ENCODE measurements at places on chromosomes 2 and 18. TPM values are rescaled to one million over a fixed set of nuclear protein-coding genes. Genes with fewer than 3 reads are reported as not detected.

GRCh38 chr18:58992301-58993231, 127.9 kb downstream of the ZNF532 start:
- no peak for DNase-seq

Gene ALK
- 2.1 TPM for total RNA-seq

Gene DNER
- total RNA-seq, result 4.0 TPM

DNA sequence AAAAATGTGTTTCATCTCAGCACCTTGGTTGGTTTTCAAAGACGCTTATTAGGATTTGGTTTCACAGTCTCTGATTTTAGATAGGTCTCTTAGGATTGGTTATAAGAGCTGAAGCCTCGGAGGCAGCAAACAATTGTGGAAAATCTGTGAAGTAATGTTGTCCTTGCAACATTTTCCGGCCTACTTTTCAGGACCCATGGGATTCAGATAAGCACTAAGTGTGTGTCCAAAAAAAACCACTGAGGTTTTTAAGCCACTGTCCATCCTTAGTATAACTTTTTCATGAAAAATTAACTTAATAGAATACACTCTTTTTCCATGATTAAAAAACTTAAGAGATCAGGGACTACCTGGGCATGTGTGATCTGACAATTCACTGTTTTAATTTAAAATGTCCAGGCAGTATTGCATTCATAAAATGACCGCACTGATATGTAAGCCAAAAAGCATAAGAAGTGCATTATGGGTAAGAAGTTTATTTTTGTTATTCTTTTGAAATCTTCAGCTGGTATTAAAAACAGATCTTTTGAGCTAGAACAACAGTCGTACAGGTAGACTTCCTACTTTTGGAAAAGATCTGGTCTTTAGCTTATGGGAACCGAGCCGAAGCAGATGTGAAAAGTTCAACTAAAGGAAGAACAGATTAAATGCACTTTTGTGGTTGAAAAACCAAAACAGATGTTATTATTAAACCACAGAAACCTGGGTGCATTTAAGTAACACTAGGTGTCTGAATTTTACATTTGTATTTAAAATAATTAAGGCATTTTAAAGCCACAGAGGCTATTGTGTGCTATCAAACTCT, 479.4 kb upstream of the ZEB2 start:
- no peak for DNase-seq

GRCh38 chr2:197273485-197273884, 37.1 kb downstream of the ANKRD44 start:
- DNase-seq, result no peak

- peak; percentile 63 for DNase-seq
Measured at GRCh38 chr2:121356058-121356640, 71.1 kb upstream of the TFCP2L1 start.

Gene TP53I3
- total RNA-seq, result 40.8 TPM

Gene GPR39
- 0.25 TPM for total RNA-seq

Gene FAM110C
- total RNA-seq, result 0.09 TPM

- no peak for DNase-seq
Measured at GRCh38 chr2:226791056-226791486, 8.5 kb downstream of the IRS1 start.

- DNase-seq, result no peak
Measured at GRCh38 chr2:105853354-105854088, 108.8 kb downstream of the NCK2 start.

DNA sequence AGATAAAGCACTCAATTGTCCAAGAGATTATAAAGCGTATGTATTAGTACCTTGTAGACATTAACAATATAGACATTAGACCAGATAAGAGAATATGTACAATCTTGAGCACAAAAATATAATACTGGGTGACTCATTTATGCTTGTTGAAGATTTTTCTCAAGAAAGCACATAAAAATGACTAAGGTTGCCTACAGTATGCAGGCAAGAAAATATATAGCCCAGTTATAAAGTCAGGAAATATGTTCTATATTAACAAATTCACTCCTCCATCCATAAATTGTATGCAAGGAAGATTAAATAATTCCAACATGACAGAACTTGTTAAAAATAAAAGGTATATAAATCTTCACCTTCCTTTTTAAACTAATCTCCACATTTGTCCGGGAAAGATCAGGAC, 356.4 kb upstream of the SLC39A10 start:
- no peak for DNase-seq

Gene SEH1L
- 64.2 TPM for total RNA-seq

DNA sequence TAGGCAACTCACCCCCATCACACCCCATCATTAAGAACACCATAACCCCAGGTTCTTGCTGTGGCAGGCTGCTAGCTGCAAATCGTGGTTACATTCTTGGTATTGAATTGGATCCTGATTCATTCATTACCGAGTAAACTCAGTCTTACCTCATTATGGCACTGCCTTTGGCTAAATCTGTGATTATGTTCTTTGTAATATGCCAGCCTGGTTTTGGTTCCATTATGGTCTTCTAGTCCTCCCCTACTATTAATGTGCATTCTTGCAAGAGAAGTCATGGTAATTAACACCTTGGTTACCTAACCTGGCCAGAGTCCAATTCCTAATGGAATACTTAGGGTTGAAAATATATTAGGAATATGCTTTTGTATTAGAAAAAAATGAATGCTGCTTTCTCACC, 258.9 kb upstream of the APCDD1 start:
- DNase-seq, result no peak

GRCh38 chr2:172429301-172429968, 2.0 kb downstream of the ITGA6 start:
- DNase-seq, result no peak

DNA sequence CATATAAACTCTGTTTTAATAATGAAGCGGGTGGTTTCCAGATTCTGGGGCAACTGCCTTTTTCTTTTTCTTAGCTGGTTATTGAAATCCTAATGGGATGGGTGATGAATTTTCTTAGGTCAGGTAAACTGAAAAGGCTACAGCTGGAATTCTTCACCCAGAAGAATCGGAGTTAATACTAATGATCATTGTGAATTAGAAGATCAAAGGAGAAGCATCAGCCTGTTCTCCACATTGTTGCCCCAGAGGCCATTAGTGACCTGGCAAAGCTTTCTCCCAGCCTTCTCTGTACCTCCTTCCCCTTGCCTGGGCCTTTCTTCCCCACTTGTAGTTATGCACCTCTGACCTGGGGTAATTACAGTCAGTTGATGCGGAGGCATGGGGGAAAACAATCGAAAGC, 82.8 kb downstream of the MEIS1 start:
- no peak for DNase-seq

DNA sequence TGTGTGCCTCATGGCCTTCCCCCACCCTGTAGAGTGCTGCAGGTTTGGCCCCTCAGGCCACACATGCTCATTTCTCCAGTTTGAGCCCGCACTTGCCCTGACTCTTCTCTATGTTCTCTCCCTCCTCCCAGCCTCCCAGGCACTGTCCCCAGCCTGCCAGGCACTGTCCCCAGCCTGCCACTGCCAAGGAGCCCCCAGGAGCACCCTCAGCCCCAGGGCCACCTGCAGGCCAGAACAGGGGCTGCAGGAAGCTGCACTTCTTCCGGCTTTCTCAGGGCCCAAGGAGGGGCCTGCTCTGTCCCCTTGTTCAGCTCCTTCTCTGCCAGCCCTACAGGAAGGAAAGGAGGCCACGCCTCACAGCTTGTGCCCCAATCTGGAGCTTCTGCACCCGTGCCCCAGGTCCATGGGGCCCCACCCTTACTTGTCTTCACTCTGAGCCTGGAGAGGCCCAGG, 31.6 kb downstream of the CYP26B1 start:
- no peak for DNase-seq

Gene RTP5
- total RNA-seq, result not detected

GRCh38 chr2:7634409-7634808, 717.2 kb downstream of the RNF144A start:
- DNase-seq, result no peak

DNA sequence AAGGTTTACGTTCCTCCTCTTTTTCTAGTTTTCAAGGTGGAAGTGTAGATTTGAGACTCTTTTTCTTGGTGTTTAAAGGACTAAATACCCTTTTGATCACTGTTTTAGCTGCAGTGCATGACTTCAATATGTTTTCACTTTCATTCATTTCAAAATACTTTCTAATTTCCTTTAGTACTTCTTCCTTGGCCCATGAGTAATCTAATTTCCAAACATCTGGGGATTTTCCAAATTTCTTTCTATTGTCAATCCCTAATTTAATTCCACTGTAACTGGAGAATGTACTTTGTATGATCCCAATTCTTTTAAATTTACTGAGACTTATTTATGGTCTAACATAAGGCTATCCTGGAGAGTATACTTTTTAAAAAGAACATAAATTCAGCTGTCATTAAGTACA, 3.8 kb upstream of the RHBDD1 start:
- DNase-seq, result no peak

Gene ITGAV
- 46.8 TPM for total RNA-seq

GRCh38 chr18:42437646-42438045, 482.6 kb downstream of the PIK3C3 start:
- DNase-seq, result no peak

DNA sequence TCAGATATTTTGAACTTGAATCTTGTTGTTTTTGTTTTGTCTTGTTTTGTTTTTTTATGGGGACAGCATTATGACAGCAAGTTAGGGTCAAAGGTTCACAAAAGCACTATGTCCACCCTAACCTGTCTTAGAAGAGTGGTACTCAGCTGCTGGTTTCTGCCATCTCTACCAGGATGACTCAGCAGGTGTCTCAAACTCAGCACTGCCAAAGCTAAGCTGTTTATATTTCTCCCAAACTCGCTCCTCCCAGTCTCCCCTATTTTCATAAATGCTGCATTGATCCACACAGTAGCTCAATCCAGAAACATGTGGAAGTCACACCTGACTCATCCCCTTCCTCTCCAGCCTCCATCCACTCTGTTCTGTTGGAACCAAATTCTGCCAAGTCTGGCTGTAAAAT, 134.9 kb downstream of the ZBTB7C start:
- DNase-seq, result no peak

DNA sequence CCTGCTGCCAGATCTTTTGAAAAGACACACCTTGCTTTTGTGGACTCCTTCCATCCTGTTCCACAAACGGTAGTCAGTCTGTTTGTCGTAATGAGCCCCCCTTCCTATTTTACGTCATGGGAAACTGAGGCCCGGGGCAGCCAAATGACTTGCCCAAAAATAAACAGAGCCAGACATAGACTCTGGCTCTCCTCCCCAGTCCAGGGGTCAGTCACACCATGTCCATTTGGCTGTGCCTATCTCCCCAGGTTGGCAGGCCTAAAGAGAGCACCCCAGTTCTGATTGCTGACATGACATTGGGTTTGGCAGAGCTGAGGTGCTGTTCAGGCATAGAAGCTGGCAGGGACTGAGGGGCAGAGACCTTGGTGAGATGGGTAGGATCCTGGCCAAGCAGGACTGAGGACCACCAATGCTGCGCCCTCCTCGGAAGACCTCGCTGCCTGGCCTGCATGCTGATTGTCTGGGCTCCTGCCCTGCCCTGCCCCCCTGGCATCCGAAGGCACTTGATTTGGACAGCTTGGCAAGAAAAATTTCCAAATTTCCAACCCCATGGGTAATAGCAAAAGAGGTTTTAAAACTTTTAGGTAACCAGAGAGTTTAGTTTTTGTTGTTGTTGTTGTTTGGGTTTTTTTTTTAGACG, 335.4 kb downstream of the DYSF start:
- DNase-seq, result no peak

DNA sequence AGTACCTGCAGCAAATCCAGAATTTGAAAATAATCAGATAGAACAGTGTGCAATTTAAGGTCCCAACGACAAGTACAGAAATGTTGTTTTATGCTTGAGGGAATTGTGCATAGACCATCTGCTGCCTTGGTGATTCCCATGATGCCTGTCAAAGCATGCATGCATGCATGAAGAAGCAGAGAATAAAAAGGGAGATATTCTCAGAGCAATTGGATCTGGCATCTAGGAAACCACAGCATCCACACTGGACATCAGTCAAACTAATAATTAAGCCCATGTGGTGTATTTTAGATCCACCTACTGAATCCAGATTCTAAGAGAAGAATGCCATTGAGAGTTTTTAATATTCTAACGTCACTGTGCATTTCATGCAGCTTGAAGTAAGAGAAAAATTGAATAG, 361.2 kb downstream of the FSIP2 start:
- no peak for DNase-seq

GRCh38 chr2:173749315-173749714, 215.9 kb downstream of the SP3 start:
- DNase-seq, result no peak

DNA sequence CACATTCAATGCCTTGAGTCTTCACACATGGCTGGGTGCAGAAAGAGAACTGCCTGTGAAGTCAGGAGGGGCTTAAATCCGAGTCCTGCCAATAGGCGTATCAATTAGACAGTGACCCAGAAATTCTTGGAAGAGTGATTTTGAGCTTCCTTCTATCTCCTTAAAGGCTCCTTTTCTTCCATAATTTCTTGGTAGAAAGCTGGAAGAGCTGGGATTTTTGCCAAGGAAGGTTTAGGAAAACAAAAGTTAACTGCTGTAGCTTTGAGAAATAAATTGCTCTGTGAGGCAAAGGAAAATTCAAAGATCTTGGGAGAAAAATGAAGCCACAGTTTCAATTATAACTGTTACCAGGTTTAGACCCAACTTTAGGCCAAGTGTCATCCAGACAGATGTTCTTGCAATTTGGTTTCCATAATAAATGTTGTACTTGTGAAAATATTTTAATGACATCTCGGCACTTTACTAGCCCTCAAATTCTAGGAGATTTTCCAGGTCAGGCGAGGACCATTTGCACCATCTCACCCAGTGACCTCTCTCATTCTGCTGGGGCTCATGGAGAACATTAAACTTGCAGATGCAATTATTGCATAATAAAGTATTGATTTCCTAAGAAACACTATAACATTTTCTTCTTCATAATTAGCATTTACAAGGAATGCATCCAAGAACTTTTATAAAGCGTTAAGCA, 329.7 kb upstream of the MEIS1 start:
- no peak for DNase-seq

- DNase-seq, result peak; percentile 42
Measured at GRCh38 chr2:65722028-65722778, 289.8 kb upstream of the SPRED2 start.

DNA sequence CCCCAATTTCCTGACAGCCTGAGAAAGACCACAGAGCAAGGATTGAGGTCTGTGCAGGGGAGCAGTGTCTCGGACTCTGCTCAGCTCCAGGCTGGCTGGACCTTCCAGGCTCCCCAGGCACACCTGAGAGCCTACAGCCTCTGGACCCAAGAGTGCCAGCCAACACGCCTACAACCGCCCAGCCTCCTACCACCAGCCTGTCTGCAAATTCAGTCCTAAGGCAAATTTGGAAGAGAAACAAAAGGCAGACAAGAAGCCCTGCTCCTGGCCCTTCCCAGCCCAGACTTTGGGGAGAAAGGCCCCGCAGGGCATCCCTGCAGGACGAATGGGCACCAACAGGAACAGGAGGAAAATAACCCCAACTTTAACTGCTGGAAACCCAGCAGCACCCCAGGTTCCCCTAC, 1.9 kb downstream of the HS6ST1 start:
- no peak for DNase-seq

- DNase-seq, result no peak
Measured at GRCh38 chr2:39203382-39203781, 40.4 kb downstream of the CDKL4 start.

Measured in neural crest cell (in vitro differentiated cells).